ENCODE measurements at places on chromosomes 6 and 20.

DNA sequence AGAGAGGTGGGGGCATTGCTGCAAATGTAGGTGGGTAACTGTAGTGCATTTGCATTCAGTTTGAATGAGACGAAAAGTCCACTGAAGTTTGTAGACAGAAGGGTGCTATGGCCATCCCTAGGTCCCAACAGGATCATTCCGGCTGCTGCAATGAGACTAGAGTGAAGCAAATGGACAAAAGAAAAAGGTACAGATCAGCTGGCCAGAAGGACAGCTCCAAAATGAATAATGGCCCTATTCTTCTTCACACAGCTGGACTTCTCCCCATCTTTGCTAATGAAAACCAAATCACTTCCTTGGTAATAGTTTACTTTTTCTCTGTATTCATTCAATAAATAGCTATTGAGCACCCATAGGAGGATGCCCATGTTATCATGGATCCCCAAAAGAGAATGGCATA is 56.4 kb upstream of the TPD52L1 start:
- DNase-seq, result no peak

DNA sequence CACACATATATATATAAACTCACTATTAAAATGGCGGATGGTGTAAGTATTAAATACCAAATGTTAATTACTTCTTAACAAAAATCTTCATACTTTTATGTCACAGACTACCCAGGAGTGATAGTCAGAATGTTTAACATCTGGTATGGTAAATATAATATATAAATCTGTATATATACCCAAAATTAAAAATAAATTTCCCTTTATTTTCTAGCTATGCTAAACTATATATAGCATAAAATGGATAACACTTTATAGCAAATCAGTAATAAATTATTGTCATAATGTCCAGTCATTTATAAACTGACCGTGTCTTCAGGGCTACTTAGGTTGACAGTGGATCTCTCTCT is 37.1 kb downstream of the GSTA2 start:
- no peak for DNase-seq

DNA sequence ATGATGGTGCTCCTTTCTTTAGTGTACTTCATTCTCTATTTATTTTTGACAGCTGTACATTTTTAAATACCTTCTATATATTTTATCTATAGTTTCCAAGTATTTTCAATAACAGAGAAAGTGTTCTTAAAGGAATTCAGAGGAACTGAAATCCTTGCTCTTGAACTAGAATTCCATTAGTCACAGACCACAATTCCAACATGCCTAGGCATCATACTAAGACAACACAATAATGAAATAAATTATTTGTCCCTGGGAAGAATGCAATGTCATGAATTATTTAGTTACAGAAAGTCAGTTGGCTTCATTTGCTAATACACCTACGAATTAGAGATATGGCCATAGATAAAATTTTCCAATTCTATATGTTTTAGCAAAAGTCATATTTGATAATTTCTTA is 671.2 kb downstream of the EPHA7 start:
- DNase-seq, result no peak

- no peak for DNase-seq
Observed at GRCh38 chr6:43339168-43339567, 30.3 kb downstream of the ZNF318 start.

DNA sequence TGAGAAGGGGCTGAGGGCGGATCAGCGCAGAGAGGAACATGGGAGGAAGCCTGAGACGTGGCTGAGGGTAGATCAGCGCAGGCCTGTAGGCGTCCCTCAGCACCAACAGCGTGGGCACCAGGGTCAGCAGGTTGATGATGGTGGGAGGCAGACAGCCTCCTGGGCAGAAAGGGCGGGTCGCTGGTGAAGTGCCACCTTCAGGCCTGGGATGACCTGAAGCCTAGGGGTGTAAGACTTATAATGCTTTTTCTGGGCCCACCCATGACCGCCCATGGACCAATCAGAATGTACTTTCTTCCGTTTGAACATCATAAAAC is 462.1 kb downstream of the TBC1D32 start:
- no peak for DNase-seq

- no peak for DNase-seq
Observed at GRCh38 chr6:156024339-156024738, 568.7 kb upstream of the NOX3 start.

- DNase-seq, result no peak
Observed at GRCh38 chr6:111447051-111447450, 36.0 kb downstream of the REV3L start.

- no peak for DNase-seq
Observed at GRCh38 chr6:83511901-83512681, at the start of gene PRSS35. Gene PRSS35, plus strand, starts transcription at chr6:83512534. Its CDS starts 10,908 bp downstream, at chr6:83523442.

- no peak for DNase-seq
Observed at GRCh38 chr20:63625771-63626423, 1.0 kb downstream of the GMEB2 start.

GRCh38 chr20:51926670-51927305 is 124.5 kb upstream of the SALL4 start:
- DNase-seq, result no peak

- no peak for DNase-seq
Observed at GRCh38 chr6:110746680-110747079, 68.6 kb downstream of the CDK19 start.

DNA sequence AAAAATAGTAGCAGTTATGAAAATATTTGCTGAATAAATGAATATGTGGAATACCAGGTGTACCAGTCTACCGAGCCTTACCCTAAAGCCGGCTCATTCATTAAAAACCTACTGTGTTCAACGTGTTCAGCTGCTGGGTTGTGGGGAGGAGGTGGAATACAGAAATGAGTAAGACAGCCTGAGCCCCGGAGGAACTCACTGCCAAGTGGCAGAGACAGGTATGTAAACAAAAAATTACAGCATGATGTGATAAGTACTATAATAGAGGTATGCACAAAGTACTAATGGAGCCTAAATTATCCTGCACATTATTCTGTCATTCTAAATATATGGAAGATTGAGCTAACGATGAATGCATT is 6.8 kb upstream of the ADTRP start:
- peak; percentile 86 for DNase-seq

DNA sequence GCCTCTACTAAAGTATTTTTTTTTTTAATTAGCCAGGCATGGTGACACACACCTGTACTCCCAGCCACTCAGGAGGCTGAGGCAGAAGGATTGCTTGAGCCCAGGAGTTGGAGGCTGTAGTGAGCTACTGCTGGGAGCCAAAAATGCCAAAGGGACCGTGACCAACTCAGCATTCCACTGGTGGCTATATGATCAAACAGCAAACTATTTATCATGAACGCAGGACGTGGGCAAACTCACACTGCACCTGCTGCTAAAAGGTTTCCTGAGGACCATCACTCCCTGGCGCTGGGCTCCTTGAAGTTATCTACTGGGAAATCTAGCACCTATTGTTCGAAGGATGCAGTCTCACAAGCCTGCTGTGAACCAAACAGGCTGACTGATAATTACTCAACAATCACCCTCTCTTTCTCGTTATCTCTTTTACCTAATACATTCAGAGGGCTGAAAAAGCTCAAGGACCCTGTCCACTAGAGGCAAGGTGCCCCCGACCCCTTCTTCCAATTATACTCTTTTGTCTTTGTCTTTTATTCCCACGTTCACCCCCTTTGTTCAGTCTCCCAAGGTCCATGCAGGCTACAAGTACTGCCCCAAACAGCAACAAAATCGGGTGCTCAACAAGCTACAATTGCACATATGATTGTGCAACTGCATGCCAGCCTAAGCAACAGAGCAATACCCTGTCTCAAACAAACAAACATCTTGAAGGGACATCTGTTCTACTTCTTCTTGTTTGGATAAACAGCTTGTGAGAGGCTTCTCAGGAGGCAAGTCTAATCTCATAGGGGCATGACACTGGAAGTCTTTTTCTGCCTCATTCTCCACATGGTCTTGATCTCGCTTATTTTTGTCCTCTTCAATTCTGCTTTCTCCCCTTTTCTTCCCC is 47.7 kb upstream of the PLN start:
- no peak for DNase-seq

- DNase-seq, result no peak
Observed at GRCh38 chr6:2542858-2543218, 207.9 kb downstream of the MYLK4 start.

DNA sequence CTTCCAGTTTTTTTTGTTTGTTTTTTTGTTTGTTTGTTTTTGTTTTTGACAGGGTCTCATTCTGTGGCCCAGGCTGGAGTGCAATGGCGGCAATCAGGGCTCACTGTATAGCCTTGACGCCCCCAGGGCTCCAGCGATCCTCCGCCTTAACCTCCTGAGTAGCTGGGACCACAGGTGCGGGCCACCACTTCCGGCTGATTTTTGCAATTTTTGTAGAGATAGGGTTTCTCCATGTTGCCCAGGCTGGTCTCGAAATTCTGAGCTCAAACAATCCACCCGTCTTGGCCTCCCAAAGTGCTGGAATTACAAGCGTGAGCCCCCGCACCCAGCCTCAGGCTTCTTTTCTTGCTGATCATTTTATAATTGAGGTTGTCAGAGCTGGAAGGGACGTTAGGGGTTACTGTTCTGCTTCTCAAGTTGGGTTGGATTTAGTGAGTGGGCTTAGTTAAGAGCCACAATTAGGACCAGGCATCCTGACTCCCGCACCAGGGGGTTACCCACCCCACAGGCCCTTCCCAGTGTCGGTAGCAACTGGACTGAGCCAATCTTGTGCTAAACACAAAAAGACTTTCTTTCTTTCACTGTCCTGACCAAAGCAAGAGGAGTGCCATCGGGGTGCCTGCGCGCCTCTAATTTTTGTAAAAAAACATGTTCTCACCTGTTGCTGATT is 13.1 kb upstream of the ZSCAN9 start:
- DNase-seq, result no peak

GRCh38 chr20:35002426-35003210 is 47.0 kb downstream of the MYH7B start:
- DNase-seq, result no peak

DNA sequence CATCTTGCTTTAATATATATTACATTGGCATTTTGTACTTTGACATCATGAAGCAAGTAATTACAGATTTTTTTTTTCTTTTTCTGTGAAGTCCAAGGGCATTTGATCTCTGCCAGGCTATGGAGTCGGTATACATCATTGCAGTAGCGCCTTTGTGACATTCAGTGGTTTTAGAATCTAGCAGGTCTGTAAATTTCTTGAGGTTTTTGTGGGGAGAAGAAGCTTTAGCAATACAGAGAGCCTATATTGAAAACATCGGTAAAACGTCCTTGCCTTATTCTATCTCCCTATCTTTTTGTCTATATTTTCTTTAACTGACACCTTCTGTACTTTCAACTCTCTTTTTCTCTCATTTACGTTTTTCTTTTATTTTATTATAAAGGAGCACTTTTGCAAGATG is 47.2 kb downstream of the DUSP22 start:
- no peak for DNase-seq

DNA sequence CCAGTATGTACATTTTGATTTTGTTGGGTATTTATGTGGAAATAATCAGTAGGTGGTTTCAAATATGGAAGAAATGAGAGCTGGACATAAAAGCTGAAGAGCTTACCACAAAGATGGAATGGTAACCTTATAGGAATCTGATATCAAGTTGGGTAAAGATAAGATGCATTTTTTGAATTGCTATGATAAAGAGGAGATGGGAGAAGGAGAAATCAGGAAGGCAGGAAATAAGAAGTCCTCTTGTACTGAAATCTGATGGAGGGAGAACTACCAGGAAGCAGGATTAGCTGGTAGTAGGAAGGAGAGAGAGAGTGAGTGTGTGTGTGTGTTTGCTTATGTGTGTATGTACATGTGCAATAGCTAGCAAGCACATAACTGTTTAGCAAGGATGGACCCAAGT is 468.4 kb downstream of the PHF3 start:
- no peak for DNase-seq

GRCh38 chr6:3269281-3269975 is 10.7 kb downstream of the PSMG4 start:
- DNase-seq, result no peak

DNA sequence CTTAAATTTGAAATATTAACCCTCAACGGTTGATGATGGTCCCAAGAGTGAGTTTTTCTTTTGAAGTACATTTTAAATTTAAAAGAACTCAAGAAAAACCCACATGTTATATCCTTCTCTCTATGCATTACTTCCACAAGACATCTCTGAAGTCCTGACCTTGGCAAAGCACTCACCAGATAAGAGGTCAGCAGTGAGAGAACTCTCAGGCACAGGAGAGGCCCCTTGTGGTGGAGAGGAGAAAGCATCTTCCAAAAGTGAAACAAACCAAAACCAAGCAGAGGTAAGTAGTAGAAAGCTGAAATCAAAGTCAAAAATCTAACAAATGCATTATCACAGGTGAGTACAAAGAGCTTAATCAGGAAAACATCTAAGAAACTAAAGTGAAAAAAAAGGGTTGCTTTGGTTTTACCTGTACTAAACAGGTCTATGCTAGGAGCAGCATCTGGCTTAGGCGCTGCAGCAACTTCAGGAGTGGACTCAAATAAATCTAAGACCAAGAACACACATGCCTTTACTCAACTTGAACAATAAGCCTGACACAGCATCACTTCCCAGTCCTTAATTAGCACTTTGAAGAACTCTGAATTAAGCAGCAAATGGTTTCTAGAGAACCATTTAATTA is 80.5 kb downstream of the PRSS35 start:
- DNase-seq, result peak; percentile 17

GRCh38 chr20:49284818-49285217 is 7.0 kb upstream of the ZNFX1 start:
- no peak for DNase-seq

- no peak for DNase-seq
Observed at GRCh38 chr6:150759483-150759882, 106.0 kb upstream of the MTHFD1L start.

DNA sequence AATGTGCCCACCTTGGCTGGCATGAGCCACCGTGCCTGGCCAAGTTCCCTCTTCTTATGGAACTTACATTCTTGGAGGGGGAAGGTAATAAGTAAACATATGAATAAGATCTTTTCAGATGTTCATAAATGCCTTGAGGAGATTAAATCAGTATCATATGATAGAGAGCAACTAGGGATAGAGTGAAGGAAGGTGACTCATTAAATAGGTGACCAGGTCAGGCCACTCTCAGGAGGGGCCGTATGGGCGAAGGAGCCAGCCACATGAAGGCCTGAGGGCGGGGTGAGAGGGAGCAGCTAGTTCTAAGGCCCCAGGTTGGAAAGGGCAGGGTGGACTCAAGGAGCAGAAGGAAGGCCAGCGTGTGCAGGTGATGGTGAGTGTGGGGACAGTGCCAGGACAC is 91.1 kb downstream of the UST start:
- no peak for DNase-seq

DNA sequence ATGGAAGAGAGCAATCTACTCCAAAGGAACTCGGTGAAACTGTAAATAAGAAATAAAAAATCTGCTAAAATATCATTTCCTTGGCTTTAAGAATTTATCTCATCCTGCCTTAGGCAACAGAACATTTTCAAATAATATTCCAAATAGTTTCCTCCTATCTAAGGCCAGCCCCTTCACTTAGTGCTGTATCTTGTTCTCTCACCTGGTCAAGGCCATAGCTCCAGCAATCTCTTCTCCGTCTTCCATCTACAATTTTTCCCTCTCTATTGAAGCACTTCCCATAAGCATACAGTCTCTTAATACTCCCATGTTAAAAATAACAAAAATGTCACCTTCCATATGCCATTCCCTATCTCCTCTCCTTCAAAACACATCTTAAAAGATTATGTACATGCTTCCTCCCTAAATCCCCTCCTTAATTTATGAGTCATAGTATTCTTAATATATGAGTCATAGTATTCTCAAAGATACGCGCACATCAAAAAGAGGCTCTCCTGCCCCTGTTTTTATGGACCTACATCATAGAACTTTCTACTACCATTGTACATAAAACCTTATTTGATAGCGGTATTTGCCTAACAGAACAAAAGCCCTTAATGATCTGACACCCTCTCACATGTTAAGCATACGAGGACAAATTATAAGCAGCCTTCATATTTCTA is 146.9 kb downstream of the PDE10A start:
- DNase-seq, result no peak
